Nephron progenitor cell (in vitro differentiated cells): ENCODE measurements at places on chromosomes 12 and 14.

DNA sequence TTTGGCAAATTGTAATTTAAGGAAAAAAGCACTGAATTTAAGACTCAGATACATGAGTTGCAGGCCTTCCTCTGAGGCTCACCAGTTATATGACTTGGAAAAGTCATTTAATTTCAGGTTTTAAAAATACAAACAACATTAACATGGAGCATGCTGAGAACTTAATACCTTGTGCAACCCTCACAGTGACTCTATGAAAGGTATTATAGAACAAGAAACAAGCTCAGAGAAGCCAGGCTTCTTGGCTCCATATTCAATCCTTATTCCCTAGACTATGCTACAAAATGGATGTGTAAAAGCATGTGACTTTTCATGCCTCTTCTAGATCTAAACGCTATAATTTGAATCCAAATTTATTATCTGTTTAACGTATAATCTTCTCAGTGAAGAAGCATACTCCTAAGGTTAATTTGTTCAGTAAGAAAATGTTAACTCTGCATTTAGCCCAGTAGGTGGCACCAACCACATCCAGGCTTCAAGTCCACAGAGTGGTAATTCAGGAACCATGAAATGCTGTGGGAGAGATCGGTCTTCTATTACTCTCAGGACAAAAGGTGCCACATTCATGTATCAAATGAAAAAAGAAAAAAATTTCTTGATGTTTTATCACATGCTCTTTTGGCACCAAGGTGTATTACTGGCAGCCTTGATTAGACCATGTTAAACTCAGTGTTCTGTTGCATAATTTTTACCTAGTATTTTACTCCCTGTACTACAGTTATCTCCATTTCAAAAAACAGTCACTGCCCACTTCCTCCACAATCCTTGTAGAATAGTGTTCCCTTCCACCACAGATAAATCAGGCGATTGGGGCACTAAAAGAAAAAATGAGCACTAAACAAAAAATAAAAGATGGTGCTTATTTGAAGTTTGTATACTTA, 9.3 kb downstream of the CCDC196 start:
- peak; percentile 24 for DNase-seq

DNA sequence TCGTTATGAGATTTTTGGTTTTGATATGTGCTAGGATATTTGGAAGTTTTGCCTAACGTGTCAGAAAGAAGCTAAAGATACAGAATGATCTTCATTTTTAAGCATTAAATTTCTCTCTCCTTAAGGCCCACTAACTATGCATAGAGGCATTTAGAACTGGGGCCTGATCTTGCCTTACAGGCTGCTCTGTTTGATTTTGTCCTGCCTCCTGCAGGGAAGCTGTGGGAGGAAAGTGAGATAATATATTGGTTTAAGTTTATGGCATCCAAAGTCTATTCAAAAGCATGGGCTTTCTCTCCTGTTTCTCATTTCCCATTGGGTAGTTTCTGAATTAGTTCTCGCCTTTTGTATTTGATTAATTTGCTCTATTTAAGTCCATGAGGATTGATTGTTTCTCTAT, 250.3 kb upstream of the FBXO33 start:
- DNase-seq, result peak; percentile 2

DNA sequence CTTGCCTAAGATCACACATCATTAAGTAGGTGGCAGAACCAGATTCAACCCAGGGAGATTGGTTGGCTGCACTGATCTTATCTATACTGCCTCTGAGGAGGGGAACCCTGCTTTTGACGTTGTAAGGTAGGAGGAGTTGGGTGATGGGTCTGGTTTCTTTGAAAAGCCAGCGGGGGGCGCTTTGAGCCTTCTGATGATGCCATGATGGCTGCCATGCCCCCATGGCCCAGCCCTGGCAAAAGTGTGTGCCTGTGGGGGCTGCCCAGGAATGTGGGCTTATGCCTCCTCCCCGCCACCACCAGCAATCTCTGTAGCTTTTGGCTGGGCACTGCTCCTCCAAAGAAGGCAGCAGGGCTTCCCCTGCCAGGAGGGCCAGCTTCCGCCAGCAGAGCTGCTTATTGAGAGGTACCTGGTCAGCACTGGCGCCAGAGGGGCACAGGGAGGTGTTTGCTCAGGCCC, 224.3 kb downstream of the SLC41A2 start:
- no peak for DNase-seq

DNA sequence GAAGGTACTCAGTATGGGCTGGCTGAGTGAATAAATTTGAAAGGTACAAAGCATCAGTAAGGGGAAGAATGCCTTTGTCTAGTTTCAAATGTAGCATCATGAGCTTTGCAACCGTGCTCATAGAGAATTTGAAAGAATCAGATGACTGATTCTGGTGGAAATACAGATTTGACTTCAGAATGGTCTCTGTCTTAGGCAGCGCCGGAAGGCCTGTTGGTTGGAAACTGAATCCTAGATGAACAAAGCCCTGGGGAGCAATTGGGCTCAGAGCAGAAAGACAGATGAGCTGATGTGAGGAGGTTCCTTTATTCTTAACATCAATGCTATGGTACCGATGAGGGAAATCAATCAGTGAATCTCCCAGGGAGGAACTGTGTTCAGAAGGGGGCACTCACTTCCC, 137.3 kb downstream of the SNAPC1 start:
- peak; percentile 11 for DNase-seq

DNA sequence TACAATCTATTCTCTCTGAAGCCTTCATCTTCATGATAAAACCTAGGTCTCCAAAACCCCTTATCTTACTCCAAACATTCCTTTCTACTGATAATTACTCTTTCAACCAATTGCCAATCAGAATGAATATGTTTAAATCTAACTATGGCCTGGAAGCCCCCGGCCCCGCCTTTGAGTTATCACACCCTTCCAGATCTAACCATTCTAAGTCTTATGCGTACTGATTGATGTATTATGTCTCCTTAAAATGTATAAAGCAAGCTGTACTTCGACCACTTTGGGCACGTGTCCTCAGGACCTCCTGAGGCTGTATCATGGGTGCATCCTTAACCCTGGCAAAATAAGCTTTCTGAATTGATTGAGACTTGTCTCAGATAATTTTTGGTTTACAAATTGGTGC, 14.4 kb downstream of the PABPN1 start:
- no peak for DNase-seq

GRCh38 chr12:52147367-52147963, 44.3 kb downstream of the KRT80 start:
- no peak for DNase-seq

DNA sequence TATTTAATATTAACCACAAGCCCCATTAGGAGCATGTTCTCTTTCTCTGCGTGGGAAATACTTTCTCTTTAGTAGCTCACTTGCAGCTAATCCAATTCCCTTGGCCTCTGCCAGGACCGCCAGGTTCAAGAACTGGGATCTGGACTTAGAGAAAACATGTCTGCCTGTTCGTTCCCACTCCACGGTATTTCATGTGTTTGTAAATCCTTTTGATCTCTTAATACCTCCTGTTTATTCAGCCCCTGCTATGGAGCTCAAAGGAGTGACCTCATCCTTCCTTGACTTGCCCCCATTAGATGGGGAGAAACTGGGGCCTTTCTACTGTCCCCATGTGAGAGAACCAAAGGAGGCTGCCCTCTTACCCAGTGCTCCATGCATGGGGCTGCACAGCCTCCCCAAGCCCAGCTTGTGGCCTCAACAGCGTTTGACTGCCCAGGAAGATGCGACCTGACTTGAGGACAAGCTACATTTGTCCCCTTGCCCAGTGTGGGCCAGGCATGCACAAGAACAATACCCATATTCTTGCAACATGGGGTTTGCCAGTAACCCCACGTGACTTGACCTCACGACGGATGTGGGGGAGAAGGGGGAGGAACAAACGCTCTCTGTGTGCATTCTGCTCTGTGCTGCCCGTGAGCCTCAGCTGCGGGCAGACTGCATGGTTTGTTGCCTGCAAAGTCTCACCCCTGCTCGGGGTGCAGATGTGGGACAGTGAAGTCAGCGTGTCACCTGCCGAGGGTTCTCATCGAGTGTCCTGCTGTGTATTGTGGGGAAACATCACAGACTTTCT, 30.3 kb downstream of the CD9 start:
- no peak for DNase-seq

DNA sequence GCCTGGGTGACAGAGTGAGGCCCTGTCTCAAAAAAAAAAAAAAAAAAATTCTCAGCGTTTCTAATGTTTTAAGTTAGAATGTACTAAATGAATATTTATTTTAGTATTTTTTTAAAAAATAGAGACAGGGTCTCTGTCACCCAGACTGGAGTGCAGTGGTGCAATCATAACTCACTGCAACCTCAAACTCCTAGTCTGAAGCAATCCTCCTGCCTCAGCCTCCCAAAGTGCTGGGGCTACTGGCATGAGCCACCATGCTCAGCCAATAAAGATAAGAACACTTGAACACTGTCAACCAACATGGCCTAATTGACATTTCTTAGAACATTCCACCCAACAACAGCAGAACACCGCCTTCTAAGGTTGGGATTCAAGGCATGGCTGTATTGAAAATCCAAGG, 5.1 kb upstream of the DYNC1H1 start:
- no peak for DNase-seq

DNA sequence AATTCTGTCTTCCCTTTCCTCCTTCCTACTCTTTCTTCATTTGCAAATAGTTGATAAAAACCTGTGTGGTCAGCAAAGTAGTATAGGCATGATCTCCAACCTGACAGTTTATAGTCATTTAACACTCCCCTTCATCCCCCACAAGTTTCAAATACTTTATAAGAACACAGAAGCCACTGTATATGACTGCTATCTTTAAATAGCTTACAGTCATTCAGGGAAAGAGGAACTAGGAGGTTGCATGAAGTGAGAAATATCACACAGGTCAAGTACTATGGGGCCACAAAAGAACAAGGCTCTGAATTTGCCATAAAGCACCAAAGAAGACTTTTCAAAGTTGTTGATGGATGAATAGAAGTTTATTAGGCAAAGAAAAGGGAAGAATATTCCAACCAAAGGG, 431.3 kb downstream of the NPAS3 start:
- no peak for DNase-seq

DNA sequence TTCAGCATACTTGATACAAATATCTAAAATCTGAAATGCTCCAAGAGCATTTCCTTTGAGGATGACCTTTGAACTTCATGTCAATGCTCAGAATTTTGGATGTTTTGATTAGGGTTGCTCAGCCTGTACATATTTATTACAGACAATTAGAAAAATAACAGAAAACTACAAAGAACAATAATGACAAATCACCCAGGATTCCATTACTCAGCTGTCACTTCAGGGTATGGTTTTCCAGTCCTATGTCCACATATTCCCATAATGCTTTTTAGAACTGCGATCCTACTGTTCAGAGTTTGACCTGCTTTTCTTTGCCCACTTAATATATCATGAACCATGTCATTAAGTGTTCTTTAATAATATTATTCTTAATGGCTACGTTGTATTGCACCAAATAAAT, 11.4 kb downstream of the DLGAP5 start:
- DNase-seq, result no peak

DNA sequence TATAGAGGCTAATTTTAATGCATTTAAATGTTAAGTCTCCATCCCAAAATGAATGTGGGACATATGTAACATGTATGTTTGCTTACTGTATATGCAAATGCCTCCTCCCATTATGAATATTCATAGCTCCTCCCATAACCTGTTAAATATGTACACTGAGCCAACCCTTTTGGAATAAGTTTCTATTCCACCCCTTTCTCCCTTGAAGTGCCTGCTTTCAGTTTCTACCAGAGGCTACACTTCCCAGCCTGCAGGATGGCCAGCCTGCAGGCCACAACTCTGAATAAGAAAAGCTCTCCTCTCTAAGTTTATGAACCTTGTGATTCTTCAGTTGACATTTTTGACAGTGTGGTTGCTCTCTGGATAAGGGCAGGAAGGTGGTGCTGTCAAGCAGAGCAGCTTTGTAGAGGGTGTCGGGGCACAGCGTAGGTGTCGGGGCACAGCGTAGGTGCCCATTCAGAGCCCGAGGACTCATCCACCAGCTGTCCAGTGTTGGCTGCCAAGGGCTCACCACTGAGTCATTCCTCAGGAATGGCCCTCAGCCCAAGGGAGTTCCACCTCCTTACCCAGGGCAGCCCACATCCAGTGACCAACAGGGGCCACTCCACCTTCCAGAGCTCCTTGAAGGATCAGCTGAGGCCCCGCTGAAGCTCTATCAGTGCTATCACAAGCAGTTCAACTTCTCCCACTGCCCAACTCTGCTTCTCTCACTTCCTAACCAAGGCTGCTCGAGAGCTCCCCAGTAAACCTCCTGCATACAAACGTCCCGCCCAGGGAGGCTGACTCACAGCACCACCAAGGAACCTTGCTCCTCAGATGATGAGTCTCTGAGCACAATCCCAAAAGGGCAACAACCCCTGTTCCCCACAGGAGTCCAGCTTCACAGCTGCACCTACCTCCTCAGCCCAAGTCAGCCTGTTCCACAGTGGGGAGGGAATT, 31.4 kb downstream of the VWF start:
- no peak for DNase-seq

- DNase-seq, result peak; percentile 14
Measured at GRCh38 chr12:47636908-47637780, 68.7 kb downstream of the RPAP3 start.

- no peak for DNase-seq
Measured at GRCh38 chr12:59859171-59859510, 263.3 kb downstream of the SLC16A7 start.

- DNase-seq, result no peak
Measured at GRCh38 chr12:76871082-76871481, 7.7 kb downstream of the CSRP2 start.

DNA sequence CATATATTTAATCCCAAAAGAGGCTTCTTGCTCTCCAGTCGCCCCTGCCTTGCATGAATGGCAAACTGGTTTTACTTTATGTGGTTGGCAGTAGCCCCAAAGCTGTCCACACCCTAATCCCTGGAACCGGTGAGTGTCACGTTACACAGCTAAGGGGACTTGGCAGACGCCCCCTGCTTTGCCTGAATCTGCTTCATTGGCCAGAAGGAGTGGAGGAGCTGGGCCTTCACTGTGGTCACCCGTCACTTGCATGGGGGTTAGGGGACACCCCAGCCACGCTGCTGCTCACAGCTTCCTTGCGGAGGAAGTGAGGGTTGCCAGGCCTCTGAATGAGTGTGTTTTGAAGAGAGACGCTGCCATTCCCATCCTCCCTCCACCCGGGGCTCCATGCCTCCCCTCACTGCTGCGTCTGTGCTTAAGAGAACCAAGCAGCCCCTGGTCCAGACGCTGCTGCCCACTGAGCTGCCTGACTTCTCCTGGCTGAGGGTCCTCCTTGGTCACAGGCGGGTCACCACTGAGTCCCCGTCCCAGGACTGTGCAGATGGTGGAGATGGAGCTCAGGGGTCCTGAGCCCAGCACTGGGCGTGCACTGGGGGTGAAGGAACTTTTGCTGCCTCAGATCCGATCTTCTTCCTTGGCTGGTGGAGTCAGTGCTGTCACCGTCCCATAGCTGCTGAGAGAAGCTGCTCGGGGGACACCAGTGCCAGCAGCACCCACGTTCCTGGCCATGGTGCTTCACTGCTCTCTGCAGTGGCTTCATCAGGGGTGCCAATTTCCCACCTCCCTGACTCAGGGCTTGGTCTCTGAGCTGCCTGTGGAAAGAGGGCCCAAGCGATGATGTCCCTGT, 39.8 kb downstream of the GALNT9 start:
- peak; percentile 50 for DNase-seq

- no peak for DNase-seq
Measured at GRCh38 chr14:66036547-66036946, 449.6 kb upstream of the CCDC196 start.

- no peak for DNase-seq
Measured at GRCh38 chr14:36281309-36281708, 39.1 kb downstream of the MBIP start.

- DNase-seq, result no peak
Measured at GRCh38 chr12:113292091-113292490, 42.8 kb downstream of the SLC8B1 start.
